Frontal cortex (tissue), 4 donors: ENCODE measurements at places on chromosomes 11 and 22.

- DNase-seq, result no peak
Measured at GRCh38 chr11:35088676-35089075, 50.3 kb upstream of the CD44 start.

DNA sequence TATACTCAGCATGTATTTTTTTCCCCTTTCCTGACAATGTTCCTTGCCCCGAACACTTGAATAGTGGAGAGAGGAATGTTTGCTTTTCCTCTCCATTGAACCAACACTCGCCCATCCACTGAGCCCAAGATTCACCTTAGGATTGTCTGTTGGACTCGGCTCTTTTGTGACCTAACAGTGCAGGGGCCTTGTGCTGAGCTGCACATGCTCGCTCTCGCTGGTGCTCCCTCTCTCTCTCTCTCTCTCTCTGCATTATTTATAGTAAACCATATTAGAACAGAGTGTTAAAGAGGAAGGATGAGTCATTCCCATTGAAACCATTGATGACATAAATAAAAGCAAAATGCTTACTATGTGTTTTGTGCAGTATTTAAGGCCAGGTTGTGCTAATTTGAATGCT is 20.7 kb downstream of the ZBTB16 start:
- no peak for DNase-seq

GRCh38 chr11:132540581-132540980 is 991.7 kb downstream of the OPCML start:
- no peak for DNase-seq

DNA sequence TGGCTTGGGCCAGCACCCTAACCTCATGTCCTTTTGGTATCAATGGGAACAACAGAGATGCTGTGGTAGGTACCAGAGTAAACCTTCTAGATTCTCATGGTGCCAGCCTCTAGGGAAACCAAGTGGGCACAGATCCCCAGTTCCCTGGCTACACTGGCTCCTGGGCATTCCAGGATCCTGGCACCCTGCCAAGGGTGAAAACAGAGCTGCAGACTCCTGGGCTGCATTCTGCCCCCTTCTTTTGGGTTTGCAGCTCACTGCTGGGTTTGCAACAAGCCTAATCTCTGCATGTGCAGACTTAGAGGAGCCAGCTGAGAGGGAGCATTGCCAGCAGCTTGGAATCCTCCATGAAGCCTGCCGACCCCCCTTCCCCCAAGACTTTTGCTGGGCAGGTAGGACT is 30.6 kb downstream of the PRDM11 start:
- DNase-seq, result no peak

DNA sequence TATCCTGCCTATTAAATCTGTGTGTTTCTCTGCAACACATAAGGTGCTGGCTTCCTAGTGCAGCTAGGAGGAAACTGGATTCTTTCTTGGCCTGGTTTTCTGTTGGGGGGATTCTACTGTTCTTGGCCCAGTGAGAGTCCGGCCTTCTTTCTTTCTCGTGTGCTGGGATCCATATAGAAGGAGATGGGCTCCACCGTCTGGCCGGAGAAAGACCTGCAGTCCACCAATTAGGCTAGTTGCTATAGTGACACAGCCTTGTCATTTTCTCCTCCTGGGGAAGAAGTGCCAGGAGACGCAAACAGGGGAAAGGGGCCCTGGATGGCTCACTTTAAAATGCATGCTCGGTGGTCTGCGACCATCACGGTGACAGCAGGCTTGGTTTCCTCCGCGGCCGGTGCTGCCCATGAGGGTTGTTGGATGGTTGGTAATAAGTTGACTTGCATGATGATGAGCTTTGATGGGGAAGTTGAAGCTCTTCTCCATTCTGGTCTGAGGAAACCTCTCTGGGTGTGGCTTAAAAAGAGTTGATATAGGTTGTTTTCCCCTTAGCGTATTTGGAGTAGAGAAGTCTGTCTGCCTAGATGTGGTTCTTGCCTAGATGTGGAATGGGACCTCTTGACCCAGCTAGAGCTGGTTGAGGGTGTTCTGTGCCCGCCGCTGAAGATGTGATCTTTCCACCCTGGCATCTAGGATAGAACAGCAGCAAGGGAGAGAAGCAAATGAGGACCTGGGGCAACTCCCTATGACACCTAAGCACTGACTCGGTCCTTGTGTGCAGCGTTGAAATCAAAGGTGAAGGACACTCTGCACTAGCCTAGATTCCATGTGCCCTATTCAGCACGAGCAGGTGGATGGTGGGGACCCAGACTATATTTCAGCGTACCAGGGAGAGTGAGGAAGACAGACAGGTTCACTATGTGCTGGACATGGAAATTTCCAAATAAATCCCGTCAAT is 1335.0 kb downstream of the BRD1 start:
- DNase-seq, result peak; percentile 83

- no peak for DNase-seq
Measured at GRCh38 chr11:12909879-12910278, 99.2 kb upstream of the RASSF10 start.

DNA sequence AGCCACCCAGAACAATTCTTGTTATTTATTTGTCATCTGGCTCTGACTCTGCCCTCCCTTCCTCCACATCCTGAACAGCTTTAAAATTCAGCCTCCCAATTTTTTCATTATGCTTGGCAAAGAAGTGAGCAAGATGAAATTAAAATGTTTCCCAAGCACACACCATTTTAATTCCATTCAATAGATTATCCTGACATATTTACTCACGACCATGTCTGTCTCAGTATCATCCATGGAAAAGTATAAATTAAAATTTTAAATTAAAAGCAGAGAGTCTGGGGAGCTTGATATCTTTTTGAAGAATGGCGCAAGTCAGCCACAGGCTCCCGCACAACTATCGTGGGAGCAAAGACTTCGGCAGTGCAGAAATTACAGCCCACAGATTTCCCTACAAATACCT is 862.4 kb downstream of the OPCML start:
- no peak for DNase-seq

DNA sequence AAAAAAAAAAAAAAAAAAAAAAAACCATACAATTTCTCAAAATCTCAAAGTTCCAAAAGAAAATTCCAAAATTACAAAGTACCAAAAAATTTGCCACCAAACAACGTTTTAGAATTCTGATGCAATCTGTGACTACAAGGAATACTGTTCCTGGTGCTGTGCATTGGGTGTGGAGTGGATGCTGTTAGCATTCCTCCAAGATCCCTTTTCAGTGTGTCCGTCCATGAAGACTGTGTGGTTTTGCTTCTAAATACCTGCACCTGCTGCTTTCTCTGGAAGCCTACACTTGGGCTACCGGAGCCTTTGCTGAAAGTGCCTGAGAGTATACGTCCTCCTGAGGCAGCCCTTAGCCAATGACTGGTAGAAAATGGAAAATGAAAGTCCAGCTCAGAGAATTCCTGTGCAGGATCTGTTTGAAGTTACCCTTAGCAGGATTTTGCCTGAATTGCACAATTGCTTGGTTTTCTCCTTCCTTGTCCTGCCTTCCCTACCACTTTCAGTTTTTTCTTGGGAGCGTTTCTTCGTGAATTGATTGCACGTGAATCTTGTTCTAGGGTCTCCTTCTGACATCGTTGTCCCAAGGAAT is 140.8 kb downstream of the TRPC6 start:
- no peak for DNase-seq

- no peak for DNase-seq
Measured at GRCh38 chr22:48309836-48310235, 1517.8 kb downstream of the BRD1 start.

GRCh38 chr11:68099474-68100405 is 21.4 kb downstream of the CHKA start:
- DNase-seq, result no peak

DNA sequence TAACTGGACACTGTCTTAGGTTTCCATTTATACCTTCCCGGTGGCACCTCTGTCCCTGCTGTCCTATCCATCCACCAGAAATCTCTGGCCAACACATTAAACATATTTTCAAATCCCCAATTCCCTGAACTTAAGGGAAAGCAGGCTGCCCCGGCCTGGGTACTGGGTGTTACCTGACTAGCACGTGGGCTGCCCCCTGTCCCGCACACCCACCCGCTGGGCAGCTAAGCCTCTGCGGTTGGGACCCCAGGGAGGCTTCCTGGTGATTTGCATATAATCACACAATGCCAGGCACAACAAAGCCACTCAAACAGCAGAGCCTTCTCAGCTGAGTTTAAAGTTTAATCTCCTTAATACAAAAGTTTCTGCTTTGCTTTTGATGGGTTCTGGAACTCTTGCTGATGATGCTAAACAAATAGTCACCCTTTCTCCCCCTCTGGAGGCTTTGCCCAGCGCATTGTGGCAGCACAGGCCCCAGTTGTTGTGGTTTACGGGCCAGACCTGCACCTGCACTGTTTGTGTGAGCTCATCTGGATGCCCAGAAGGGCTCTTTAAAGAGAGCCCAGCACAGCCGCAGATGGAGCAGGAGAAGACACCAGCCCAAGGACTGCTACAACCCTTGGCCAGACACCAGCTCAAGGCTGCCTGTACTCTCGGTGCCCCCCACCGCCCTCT is 59.9 kb upstream of the POU2AF1 start:
- no peak for DNase-seq

GRCh38 chr11:10670099-10670498 is 23.5 kb downstream of the IRAG1 start:
- no peak for DNase-seq

DNA sequence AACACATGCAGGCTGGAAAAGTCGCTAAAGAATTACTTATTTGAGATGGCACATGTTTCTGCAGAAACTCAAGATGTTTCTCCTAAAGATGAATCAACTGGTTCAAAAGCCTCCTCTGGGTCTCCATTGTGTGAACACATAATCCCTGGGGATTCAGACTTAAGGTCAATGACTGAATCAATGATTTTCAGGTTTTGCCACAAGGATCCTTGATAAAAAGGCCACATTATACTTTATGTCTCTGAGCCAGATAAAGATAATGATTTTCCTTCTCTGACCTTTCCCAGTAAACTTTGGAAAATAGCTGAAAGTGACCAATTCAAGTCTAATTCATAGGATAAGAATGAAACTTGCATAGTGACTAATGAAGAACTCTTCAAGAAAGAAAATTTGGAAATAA is 2.3 kb upstream of the XKR3 start:
- DNase-seq, result no peak

- no peak for DNase-seq
Measured at GRCh38 chr11:43919852-43920597, 22.4 kb upstream of the C11orf96 start.

DNA sequence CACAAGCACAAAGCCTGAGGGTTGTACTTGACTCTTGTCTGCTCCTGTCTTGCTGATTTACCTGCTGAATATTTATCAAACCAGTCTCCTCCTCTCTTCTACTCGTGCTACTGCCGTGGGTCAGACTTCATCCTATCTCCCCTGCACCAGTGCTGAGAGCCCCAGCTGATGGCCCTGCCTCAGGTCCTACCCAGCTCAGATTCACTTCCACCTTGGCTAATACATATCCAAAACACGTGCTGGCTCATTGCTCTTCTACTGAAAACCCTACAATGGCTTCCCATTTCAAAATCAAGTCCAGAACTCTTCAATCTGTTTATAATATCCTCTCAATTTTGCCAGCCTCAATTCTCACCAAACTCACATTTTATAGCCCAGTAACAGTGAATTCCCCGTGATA is 48.3 kb downstream of the RAB30 start:
- DNase-seq, result no peak

GRCh38 chr11:64007160-64007628 is 21.0 kb downstream of the OTUB1 start:
- DNase-seq, result no peak

GRCh38 chr11:134238956-134239355 is 14.2 kb downstream of the THYN1 start:
- no peak for DNase-seq

- DNase-seq, result no peak
Measured at GRCh38 chr11:64247729-64248531, 1.2 kb upstream of the PPP1R14B start.

- no peak for DNase-seq
Measured at GRCh38 chr11:20095189-20095588, 65.1 kb downstream of the DBX1 start.

DNA sequence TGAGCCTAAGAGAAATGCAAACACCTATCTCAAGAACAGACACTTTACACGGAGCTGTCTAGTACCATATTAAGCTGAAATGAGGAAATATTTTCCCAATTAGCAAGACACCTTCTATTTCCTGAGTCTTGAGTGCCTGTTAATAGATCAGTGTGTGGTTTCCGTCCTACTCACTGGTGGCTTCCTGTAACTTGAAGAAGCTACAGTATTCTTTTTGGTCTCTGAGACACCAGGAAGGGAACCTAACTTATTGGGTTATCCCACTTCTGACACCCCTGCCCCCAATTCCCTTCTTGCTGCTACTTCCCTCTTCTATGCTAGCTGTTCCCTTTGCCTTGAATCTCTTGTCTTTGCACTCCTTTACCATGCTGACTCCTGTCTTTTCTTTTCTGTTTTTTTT is 92.7 kb downstream of the FDX1 start:
- no peak for DNase-seq

DNA sequence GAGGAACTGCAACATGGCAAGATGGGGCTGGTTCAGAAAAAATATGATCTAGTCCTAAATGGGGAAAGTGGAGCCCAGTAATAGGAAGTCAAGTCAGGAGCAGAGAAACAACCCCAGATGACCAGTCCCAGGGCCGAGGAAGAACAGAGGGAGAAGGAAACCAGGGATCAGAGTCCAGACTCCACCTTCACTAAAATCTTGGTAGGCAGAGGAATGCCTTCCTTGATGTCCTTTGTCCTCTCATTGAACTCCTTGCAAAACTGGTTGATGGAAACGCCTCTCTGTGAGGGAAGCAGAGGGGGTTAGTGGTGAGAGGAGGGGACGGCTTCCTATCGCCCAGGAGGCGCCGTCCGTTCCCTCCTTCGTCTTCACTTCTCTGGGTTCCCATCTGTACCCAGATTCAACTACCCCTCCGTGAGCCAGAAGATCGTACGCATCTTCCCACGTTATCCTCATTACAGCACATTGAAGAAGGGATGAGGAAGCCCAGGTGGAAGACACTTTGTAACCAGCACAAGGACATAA is 607 bp downstream of the MRPL11 start:
- no peak for DNase-seq

DNA sequence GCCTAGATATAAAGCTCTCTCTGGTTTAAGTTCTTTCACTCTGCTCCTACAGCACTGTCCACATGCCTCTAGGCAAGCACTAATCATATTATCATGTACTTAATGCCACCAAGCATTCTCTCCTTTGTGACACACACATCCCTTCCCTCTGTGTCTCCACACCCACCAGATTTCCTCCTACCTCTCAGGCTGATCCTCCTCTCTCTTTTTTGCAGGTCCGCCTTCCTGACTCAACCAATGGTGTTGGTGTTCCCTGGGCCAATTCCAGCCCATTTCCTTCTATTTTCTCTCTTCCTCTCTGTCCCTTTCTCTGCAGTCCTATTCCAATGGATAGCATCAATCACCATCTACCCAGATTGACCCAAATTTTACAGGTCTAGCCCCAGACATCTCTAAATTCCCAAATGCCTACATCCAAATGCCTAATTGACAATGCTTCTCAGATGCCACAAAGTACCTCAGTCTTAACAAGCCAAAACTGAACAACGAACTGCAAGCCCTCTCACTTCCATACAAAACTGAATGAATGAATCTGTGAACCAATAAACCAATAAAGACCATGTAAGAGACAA is 504 bp upstream of the ZNF215 start:
- no peak for DNase-seq
